Activated B cell treated with CpG ODN at 0.5 μM for 24 hours (primary cell): ENCODE measurements at places on chromosomes 6 and 20. TPM values are rescaled to one million over a fixed set of nuclear protein-coding genes. Genes with fewer than 3 reads are reported as not detected.

Gene CRISP3
- total RNA-seq: not detected in 2 replicates

Gene DZANK1
- total RNA-seq: 5.3 and 6.0 TPM in 2 replicates

Gene RBPJL
- total RNA-seq: not detected in 2 replicates

Gene RPS6KA2
- 13.9 and 14.4 TPM in 2 replicates for total RNA-seq

Gene ADGRF5
- total RNA-seq: not detected in 2 replicates

Gene KCNB1
- 0.10 TPM in 1 of 2 replicates, not detected in the other for total RNA-seq

GRCh38 chr6:168920289-168920688 is 333.4 kb downstream of the THBS2 start:
- H3K27me3 ChIP-seq: peaks cover 3% of the 10 kb centered on the region
- no peak overlapping the region for H3K4me3 ChIP-seq
- no peaks in the 10 kb centered on the region for H3K36me3 ChIP-seq

DNA sequence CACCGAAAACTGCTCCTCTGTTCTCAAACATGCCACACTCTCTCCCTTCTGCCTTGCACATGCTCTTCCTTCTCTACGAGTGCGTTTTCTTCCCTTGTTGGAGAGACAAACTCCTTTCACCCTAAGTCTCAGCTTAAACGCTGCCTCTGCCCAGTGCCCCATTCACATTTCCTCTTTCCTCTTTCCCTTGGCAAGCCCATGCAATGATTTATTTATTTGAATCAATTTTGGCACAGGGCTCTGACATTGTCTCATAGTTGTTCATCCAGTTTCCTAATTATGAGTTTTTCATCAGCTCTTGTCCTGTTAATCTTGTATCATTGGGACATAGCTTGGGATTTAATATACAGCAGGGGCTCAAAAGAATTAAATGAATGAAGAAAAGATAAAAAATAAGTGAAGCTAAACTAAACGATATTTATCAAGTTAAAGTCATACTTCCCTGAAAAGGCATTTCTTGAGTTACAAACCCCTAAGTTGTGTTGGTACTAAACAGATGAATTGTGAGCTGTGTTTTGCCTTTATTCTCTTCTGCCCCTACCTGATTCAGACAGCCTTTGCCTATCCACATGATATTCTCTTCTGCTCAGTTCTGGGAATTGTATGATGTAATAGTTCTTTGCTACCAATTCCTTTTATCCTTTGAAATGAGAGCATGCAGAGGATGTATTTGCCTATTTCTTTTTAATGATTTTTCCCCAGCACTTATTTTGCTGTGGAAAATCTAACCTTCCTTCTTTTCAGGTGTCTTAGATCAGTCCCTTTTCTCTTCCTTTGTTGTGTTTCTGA is 704.4 kb downstream of the UTRN start:
- no peak overlapping the region for H3K27ac ChIP-seq
- H3K4me1 ChIP-seq: no peaks in the 10 kb centered on the region
- no peak overlapping the region for H3K4me3 ChIP-seq
- DNase-seq: no peak

DNA sequence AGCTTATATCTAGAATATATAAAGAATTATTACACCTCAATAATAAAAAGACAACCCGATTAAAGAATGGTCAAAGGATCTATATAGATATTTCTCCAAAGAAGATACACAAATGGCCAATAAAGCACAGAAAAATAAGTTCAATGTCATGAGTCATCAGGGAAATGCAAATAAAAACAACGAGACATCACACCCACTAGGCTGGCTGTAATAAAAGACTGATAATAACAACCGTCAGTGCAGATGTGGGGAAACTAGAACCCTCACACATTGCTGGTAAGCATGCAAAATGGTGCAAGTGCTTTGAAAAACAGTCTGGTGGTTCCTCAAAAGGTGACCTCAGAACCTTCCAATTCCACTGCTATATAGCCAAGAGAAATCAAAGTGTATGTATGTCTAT is 33.0 kb downstream of the TBX18 start:
- peaks cover 2% of the 10 kb centered on the region for H3K27me3 ChIP-seq
- no peak overlapping the region for H3K27ac ChIP-seq
- H3K4me1 ChIP-seq: no peaks in the 10 kb centered on the region
- no peak for DNase-seq
- H3K36me3 ChIP-seq: no peaks in the 10 kb centered on the region
- H3K4me3 ChIP-seq: no peak overlapping the region

DNA sequence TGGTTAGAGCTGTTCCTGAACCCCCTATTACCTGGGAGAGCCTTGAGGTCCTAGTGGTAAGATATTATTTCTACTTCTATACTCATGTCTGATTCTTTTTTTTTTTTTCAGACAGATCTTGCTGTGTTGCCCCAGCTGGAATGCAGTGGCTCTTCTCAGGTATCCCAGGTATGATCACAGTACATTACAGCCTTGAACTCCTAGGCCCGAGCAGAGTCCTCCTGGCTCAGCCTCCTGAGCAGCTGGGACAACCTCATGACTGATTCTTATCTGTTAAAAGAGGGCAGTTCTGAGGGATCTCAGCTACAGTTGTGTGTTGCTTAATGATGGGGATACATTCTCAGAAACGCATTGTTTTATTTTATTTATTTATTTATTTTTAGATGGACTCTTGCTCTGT is 30.2 kb downstream of the BAK1 start:
- H3K4me1 ChIP-seq: peaks cover 8% of the 10 kb centered on the region
- H3K27me3 ChIP-seq: peaks cover 6% of the 10 kb centered on the region
- H3K27ac ChIP-seq: no peak overlapping the region
- H3K4me3 ChIP-seq: no peak overlapping the region
- no peaks in the 10 kb centered on the region for H3K36me3 ChIP-seq
- DNase-seq: no peak

DNA sequence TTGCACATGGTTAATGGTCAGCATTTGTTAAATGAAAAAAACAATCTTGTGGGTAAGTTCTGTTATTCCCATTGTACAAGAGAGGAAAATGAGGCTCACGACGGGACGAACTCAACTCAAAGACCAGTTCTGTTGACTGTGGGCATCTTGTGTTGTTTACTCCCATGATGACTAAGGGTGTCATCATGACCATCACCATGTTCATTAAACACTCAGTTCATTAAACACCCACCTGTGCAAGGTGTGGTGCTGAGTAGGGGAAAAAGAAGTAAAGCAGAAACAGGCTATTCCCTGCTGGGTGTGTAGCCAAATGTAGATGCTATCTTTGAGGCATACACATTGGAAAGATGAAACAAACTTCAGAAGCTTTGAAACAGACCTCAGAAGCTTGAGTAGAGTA is 4.5 kb downstream of the CHMP4B start:
- H3K27me3 ChIP-seq: no peaks in the 10 kb centered on the region
- H3K4me3 ChIP-seq: no peak overlapping the region
- H3K4me1 ChIP-seq: peaks cover 89% of the 10 kb centered on the region
- DNase-seq: no peak
- peaks cover 65% of the 10 kb centered on the region for H3K36me3 ChIP-seq
- H3K27ac ChIP-seq: no peak overlapping the region

DNA sequence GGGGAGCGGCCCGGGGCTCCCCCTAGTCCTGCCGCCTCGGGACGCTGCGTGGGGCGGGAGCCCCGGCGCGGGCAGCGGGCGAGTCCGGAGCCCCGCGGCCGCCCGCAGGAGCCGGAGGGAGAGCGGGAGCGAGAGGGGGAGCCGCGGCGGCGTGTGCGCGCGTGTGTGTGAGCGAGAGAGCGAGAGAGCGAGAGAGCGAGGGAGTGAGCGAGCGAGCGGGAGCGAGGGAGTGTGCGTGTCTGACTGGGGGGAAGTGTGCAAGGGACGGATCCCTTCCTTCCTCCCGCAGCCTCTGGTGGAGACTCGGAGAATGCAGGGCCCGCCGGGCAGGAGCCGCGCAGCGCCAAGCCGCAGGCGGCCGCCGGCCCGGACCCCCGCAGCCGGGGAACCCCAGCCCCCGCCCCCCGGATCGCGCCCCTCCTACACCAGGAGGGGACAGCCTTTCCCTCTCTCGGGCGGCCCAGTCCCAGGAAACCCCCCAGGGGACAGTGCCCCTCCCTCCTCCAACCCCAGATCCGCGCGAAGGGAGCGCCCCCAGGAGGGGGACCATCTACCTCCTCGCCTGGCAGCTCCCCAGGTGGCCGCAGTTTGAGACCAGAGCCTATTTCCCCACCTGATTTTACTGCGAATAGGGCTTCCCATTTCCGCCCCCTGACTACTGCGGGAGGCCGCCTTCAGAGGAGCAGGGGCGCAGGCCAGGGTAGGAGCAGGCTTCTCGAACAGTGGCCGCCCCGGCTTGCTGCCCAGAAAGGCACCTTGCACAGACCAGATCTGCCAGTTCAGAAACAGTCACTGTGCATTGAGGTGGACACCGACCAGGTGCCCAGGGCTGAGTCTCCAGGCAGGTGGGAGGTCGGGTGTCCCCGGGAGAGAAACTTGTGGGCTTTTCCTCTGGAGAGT is at the start of gene CDH22:
CDH22 (minus strand) TSS at position 241 of the 900 bp plus-strand sequence. CDS start 57,204 bp downstream, outside the sequence.
- peaks cover 65% of the 10 kb centered on the region for H3K27me3 ChIP-seq
- DNase-seq: no peak
- no peaks in the 10 kb centered on the region for H3K36me3 ChIP-seq

DNA sequence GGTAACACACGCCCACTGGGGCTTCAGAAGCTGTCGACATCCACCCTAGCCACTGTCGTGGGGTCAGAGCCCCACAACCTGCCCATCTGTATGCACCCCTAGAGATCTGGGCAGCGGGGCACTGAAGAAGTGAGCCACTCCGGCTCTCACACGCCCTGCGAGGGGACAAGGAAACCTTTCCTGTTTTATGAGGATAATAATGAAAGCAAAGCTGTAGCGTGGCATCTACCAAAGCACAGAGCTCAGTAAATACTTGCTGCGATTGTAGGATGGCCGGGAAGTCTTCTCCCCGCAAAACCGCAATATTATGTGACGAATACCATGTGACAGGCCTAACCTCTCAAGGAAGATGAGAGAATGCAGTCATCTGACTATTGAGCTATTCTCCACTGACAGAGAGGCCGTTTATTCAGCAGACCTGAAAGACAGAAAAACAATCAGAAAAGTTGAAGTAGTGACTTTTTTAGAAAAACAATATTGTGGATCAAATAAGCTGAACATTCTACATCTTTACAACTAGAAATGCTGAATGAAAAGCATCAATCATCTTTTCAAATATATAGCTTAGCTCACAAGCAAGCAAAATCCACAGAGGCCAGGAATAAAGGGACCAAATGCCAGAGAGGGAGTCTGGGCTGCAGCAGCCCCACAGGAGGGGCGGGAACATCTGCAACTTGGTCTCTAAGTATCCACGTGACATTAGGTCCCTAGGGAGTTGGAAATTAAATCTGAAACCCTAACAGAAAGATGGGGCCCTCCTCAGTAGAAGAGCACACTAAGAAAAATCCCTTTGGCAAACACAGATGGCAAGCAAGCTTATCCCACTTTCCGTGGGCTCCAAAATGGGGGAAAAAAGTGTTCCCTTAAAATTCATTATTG is 207.8 kb downstream of the TTLL2 start:
- DNase-seq: no peak
- no peak overlapping the region for H3K4me3 ChIP-seq

- no peak overlapping the region for H3K4me3 ChIP-seq
- H3K36me3 ChIP-seq: no peaks in the 10 kb centered on the region
Measured at GRCh38 chr6:80641591-80641990, 535.1 kb downstream of the BCKDHB start.

DNA sequence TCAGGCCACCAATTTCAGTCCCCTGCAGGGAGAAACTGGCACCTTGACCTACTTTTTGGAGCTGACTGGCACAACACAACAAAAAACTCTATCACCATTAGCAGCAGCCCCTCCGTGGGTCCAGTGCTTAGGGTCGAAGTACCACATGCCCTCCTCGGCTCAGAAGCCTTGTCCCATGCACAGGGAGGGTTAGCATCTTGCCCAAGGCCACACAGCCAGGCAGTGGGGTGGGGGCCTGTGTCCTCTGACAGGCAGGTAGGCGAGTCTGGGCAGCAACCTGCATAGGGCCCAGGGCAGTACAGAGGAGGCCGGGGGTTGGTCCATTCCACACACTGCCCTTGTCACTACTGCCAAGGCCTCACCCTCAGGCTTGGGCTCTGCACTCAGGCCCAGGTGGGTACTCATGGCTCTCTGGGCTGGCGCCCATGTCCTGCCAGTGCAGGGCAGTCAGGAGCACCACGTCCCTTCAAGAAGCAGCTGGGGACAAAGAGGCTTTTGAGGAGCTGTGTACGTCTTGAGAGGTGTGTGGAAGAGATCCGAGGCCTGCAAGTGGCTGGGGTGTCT is 53.6 kb downstream of the PYGB start:
- no peak overlapping the region for H3K27ac ChIP-seq
- peaks cover 1% of the 10 kb centered on the region for H3K4me1 ChIP-seq
- DNase-seq: no peak
- no peaks in the 10 kb centered on the region for H3K27me3 ChIP-seq
- H3K4me3 ChIP-seq: no peak overlapping the region
- H3K36me3 ChIP-seq: peaks cover 27% of the 10 kb centered on the region

DNA sequence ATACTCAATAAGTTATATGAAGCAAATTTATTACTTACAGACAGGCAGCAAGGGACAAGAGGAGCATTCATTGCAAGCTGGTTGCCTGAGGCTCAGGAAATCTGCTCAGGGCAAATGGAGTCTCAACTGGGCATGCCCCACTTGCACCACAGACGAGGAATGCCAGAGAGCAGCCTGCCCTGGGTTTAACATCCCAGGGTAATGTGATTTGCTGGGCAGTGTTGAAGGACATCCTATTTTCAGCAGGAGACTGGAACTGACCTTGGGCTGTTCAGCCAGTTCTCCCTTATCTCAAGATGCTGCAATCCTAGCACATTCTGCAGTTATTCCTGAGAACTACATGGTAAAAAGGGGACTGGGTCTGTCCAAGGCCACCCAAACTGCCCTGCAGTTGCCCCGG is 3.8 kb upstream of the ENTPD6 start:
- H3K36me3 ChIP-seq: no peaks in the 10 kb centered on the region
- H3K27me3 ChIP-seq: peaks cover 8% of the 10 kb centered on the region
- DNase-seq: no peak
- H3K4me1 ChIP-seq: peaks cover 7% of the 10 kb centered on the region
- H3K4me3 ChIP-seq: no peak overlapping the region

GRCh38 chr20:16280219-16280618 is 293.0 kb downstream of the KIF16B start:
- no peak for DNase-seq
- H3K36me3 ChIP-seq: peaks cover 2% of the 10 kb centered on the region
- no peak overlapping the region for H3K4me3 ChIP-seq
- H3K27ac ChIP-seq: no peak overlapping the region

- H3K4me1 ChIP-seq: no peaks in the 10 kb centered on the region
- no peaks in the 10 kb centered on the region for H3K36me3 ChIP-seq
- H3K4me3 ChIP-seq: no peak overlapping the region
- no peak overlapping the region for H3K27ac ChIP-seq
- DNase-seq: no peak
Measured at GRCh38 chr20:39654171-39654570, 692.0 kb downstream of the DHX35 start.
